Activated T-cell treated with anti-CD3 and anti-CD28 coated beads, Interleukin-2, amount 50 U/mL, for 48 hours (primary cell): ENCODE measurements at places on chromosomes 2 and 18.

DNA sequence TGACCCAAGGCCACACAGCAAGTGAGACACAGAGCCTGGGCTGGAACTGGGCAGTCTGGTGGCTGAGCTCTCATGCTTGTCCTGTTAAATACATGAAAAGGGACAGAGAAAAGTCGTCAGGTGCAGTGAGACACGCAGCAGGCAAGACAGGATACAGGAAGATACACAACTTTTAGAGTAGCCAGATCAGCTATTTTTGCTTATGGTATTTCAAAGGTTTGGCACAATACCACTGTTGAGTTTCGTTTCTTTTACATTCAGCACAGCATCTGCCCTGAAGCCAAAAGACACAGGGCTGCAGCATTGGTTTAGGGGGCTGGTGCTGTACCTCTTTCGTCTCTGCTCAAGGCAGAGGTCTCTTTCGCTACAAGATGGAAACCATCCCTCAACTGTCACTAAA, 14.0 kb downstream of the FHL2 start:
- no peak for DNase-seq

DNA sequence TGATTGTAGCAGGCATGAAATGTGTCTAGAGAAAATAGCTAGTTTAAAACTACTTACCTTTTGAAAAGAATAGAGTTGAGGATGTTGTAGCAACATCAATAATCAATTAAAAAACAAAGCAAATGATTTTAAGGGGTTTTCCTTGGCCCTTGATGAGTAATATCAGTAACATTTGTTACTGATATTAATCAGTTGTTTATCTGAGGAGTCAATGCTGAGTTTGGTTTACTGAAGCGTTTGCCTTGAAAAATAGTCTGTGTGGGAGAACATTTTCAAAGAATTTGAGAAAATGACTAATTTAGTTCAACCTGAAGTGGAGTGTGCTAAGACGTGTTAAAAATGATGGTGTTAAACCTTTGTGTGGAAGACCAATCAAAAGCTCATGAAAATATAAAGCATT, 9.3 kb downstream of the PTH2R start:
- no peak for DNase-seq

DNA sequence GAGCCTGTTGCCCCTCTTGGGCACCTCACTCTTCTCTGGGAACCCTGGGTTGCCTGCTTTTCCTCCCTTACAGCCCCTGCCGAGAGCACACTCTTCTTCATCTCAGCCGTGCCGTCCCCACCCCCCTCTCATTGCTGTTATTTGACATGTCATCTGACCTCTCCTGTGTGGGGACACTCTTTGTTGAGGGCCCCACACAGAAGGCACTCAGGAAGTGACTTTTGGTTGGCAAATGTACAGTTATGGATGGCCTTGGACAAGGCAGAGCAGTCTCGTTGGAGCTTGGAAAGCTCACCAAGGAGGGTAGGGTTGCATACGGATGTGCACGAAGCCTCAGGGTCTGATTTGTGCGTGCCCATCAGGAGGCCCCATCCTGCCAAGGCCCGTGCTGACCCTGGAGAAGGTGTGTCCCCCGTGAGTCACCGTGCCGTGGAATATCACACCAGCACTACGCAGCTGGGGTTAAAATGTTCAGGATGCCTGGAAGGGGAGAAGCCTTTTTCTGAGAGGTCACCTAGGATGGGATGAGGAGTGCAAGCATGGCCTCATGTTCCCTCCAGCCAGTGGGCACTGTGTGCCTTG, 93.9 kb downstream of the CTIF start:
- DNase-seq: no peak

GRCh38 chr2:164933671-164934189, 21.6 kb downstream of the SLC38A11 start:
- DNase-seq: no peak

GRCh38 chr18:46706968-46707367, 49.9 kb downstream of the ST8SIA5 start:
- DNase-seq: no peak

GRCh38 chr2:190535586-190535985, 1.1 kb upstream of the NEMP2 start:
- DNase-seq: no peak

DNA sequence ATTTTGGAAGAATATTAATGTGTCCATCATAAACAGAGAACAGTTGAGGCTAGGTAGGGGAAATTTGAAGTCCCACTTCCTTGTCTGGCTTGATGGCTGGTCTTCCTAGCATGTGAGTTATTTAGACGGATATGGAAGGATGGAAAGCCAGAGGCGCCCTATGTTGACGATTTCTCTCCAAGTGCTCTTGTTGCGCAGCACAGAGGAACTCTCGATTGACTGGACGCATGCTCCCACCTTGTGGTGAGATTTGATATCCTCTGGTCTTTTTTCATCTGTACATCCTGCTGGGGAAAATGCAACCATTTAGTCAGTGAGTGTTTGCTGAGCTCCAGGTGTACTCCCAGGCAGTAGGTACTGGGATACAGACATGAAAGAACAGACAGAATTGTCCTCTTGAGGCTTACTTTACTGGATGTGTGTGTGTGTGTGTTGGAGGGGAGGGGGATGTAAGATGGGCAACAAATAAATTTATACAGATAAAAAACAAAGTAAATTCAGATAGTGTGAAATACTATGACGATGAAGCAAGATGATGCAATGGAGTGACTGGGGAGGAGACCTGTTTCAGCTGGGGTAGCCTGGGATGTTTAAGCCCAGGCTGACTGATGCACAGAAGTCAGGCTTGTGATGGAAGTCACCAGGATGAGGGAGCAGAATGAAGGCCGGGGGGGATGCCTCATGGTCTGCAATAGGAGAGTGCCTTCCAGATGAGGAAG, 137.2 kb downstream of the TRIM43 start:
- peak; percentile 39 for DNase-seq

DNA sequence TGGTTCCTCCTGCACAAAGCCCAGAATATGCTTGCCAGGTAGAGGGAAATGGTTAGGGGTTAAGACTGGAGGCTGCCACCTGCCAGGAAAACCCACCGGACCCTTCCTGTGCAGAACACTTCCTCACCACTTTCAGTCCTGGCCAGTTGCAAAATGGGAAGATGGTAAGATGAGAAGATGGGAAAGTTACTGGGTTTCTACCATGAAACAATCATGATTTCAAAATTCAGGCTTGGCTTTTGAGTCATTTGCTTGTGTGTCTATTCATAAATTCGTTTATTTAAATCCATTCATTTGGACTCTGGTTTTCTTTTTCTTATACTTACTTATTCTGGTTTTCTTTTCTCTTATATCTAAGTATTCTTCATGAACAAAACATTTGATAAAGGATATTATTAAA, 7.2 kb downstream of the BMP10 start:
- no peak for DNase-seq

GRCh38 chr18:72843743-72844142, 24.0 kb downstream of the NETO1 start:
- DNase-seq: no peak

DNA sequence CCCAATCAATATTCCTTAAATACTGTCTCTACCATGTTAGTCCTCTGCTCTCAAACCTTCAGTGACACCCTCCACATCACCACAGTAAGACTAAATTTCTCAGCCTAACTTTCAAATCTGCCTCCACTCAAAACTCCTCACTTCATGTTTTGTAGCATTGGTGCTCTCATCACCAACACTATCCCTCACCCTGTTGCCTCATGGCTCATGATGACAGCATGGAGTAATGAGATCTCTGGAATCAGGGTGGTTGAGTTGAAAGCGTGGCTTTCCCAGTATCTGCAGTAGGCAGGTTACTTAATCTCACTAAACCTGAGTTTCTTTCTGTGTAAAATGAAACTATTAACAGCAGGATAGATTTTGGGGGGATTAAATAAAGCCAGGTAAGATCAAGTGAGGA, 621.4 kb downstream of the NYAP2 start:
- DNase-seq: no peak
